ENCODE measurements at places on chromosomes 13 and 19.

- no peak for DNase-seq
These were observed 41.5 kb downstream of the FOXO1 start for GRCh38 chr13:40624986-40625385.

DNA sequence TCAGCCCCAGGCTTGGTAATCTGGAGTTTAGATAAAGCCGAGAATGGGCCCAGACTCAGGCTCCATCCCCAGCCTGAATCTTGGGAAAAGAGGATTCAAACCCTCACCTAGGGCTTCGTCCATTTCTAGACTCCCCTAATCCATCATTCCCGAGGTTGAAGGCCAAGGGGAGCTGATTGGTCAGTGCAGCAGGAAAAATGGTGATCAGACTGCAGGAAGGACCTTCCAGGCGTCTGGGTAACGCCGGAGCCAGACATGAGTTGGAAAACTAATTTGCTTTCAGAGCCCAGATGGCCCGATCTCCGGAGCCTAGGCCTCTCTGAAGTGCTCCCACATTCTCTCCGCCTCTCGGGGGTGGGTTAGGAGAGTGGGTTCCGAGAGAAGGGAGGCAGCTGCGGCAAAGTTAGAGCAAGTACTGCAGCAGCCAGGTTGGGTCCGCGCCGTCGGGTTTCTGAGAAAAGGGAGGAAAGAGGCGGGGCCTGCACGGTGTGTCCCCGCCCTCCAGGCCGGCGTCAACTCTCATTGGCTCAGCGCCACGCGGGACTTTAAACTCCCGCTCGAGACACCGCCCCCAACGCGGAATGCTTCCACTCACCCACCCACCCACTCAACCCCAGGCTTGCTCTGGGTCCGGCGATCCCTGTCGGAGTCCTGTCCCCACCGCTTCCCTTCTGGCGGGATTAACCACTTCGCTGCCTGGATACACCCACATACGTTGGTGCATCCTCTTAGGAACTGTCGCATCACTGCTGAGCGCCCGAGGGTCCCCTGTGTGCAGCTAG is 788 bp upstream of the RTBDN start:
- peak; percentile 60 for DNase-seq

DNA sequence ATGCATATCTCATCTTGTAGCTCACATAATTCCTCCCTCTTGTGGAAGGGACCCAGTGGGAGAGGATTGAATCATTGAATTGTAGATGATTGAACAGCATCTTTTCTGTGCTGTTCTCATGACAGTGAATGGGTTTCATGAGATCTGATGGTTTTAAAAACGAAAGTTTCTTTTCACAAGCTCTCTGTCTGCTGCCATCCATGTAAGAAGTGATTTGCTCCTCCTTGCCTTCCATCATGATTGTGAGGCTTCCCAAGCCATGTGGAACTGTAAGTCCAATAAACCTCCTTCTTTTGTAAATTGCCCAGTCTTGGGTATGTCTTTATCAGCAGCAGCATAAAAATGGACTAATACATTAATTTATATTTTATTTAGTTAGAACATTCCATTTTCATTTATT is 19.6 kb upstream of the ZNF675 start:
- DNase-seq, result no peak

DNA sequence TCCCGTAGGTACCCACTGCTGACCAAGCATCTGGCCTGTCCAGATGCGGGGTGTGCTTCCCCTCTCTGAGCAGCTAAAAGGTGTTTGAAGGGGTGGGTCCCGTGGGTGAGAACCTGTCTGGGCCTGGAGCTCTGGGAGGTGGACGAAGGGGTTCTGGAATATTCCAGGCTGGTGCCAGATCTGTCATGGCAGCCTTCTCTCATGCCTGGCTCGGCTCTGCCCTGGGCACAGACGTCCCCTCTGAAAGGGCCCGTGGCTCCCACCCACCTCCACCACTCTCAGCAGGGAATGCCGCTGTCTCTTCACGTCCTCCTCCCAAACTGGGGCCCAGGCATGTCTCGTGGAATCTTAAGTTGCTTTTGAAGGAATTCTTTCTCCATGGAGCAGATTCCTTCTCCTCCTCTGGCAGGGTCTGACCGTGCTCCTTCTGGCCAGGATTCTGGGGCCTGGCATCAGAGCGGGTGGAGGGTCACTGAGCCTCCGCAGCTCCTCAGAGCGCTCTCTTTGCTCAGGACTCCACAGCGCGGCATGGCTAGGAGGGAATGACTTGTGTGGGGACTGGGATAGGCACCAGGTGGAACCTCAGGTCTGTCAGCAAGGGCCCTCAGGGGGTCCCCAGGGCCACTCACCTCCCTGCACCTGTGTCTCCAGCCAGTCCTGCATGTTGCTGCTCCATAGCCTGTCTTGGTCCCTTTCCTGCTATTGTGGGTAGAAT is 5.9 kb upstream of the MCF2L start:
- DNase-seq, result no peak

- DNase-seq, result no peak
These were observed 435.1 kb downstream of the EFNB2 start for GRCh38 chr13:106100171-106100919.

- DNase-seq, result no peak
These were observed 125.0 kb upstream of the NBEA start for GRCh38 chr13:34816908-34817665.

- no peak for DNase-seq
These were observed 1556.6 kb upstream of the PRR20A start for GRCh38 chr13:55583953-55584593.

GRCh38 chr13:28140433-28141125 is 2.2 kb downstream of the PAN3 start:
- DNase-seq, result no peak

DNA sequence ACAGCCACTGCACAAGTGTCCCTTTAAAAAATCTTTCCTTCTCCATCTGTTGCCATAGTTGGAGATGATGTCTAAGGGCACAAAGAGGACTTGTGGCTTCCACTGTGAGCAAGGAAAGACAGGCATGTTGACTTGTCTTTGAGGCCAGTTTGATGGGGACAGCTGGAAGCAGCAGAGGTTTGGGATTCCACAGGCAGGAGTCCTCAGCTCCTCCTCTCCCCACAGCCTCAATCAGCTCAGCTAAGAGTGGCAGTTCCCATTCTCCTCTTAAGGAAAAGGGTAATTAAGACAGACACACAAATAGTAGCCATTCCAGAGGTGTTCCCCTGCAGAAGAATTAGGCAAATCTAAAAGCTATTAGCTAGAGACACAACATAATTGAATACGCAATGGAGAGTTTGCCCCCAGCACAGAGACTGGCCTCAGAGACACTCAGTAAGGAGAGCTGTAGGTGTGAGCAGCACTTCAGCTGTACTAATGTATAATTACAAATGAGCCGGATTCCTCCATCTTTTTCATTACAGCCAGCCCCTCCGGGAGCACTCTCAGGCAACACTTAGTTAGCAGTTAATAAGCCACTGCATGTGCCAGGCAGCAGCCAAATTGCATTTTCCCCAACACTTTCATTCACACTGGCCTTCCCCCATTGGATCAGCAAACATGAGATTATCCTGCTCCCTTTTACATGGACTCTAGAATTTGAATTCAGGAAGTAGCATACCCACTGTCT is 434.0 kb downstream of the FOXO1 start:
- DNase-seq, result no peak

GRCh38 chr19:13163609-13164342 is 13.6 kb downstream of the IER2 start:
- no peak for DNase-seq

GRCh38 chr13:40680659-40681323 is 14.3 kb upstream of the FOXO1 start:
- DNase-seq, result no peak

- no peak for DNase-seq
These were observed 8.4 kb upstream of the C13orf46 start for GRCh38 chr13:113982296-113982661.

- DNase-seq, result no peak
These were observed 45.9 kb downstream of the COMP start for GRCh38 chr19:18745012-18745735.

DNA sequence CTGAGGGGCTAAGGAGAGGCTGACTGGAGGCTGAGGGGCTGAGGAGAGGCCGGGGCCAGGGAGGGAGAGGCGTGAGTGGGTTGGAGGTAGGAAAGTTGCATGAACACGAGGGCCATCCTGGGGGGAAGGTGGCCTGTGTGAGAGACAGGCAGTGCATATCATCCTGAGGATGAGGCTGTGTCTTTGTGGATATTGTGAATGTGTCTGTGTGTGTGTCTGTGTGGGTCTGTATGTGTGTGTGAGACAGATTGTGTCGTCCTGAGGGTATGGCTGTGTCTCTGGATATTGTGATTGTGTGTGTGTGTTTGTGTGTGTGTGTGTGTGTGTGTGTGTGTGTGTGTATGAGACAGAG is 422 bp downstream of the ZNF71 start:
- no peak for DNase-seq

GRCh38 chr19:18202778-18203407 is 949 bp downstream of the RAB3A start:
- DNase-seq, result peak; percentile 46

GRCh38 chr19:9981406-9982260 is 28.7 kb downstream of the COL5A3 start:
- DNase-seq, result no peak

GRCh38 chr13:108214441-108215271 is 680 bp downstream of the LIG4 start:
- DNase-seq, result peak; percentile 8

DNA sequence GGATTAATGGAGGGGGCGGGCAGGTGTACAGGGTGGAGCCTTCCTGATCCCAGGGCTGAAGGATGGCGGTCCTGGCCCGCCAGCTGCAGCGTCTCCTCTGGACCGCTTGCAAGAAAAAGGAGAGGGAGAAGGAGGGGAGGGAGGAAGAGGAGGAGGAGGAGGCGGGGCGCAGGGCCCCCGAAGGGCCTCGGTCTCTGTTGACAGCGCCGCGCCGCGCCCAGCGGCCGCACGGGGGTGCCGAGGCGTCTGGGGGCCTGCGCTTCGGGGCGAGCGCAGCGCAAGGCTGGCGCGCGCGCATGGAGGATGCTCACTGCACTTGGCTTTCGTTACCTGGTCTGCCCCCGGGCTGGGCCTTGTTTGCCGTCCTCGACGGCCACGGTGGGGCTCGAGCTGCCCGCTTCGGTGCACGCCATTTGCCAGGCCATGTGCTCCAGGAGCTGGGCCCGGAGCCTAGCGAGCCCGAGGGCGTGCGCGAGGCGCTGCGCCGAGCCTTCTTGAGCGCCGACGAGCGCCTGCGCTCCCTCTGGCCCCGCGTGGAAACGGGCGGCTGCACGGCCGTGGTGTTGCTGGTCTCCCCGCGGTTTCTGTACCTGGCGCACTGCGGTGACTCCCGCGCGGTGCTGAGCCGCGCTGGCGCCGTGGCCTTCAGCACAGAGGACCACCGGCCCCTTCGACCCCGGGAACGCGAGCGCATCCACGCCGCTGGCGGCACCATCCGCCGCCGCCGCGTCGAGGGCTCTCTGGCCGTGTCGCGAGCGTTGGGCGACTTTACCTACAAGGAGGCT is at the start of gene PPM1N:
TSS of gene PPM1N (plus strand) at position 33 of the 785 bp plus-strand sequence. CDS start at position 63, 30 bp downstream.
- peak; percentile 58 for DNase-seq

GRCh38 chr19:52943134-52943883 is 19.4 kb downstream of the ZNF816 start:
- DNase-seq, result no peak

DNA sequence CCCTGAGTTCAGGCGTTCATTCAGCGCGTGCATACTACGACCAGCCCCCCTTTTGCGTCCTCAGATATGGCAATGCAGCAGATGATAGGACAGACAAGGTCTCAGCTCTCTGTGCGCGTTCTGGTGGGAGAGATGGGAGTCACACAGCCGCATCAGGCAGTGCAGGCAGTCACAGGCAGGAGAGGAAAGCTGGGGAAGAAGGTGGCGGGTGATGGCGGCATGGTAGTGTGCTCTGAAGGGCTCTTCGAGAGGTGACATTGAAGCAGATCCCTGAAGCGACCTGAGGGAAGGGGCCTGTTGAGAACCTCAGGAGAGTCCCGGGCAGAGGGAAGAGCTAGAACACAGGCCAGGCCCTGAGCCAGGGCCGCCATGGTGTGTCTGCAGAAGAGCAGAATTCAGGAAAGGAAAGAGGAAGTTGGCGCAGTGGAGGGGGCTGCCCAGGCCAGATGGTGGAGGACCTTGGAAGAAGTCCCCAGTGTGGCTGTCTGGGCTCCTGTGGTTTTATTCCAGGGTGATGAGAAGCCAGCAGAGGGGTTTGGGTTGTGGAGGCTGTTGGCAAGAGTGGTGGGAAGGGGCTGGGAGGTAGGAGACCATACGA is 3.5 kb downstream of the USF2 start:
- no peak for DNase-seq

- DNase-seq, result no peak
These were observed 35.8 kb upstream of the XPO4 start for GRCh38 chr13:20938302-20938701.

DNA sequence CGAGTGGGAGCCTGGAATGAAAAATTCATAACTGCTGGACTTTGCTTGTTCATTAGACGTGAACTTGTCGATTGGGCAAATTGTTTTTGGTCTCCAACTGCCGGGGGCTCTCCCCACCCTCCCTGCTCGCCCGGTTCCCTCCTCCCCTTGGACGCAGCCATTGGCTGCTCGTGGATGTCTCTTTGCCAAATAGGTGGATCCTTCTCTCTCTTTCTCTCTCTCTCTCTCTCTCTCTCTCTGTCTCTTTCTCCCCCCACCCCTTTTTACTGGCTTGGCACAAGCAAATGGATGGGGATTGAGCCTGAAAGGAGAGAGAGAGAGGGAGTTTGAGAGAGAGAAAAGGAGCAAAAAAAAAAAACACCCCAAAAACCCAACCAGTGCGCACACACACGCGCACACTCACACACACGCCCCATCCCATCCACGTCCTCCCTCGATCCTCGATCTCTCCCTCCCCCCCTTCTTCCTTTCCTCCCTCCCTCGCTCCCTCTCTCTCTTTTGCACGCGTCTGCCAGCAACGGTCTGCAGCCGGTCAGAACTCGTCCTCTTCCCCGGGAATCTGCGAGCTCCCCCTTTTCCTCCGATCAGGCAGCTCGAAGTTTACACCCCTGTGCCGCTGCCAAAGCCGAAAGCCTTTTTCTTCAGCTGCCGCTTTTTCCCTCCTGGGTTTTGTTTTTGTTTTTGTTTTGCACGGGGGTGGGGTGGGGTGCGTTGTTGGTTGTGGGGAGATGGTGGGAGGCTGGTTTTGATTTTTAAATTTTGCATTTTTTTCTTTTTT is 27.8 kb downstream of the NFIX start:
- no peak for DNase-seq

GRCh38 chr19:30325676-30326392 is 46.4 kb upstream of the ZNF536 start:
- no peak for DNase-seq

- no peak for DNase-seq
These were observed 728 bp upstream of the DENND1C start for GRCh38 chr19:6482343-6482686.

GRCh38 chr19:39200803-39201115 is 3.3 kb downstream of the SYCN start:
- DNase-seq, result no peak

DNA sequence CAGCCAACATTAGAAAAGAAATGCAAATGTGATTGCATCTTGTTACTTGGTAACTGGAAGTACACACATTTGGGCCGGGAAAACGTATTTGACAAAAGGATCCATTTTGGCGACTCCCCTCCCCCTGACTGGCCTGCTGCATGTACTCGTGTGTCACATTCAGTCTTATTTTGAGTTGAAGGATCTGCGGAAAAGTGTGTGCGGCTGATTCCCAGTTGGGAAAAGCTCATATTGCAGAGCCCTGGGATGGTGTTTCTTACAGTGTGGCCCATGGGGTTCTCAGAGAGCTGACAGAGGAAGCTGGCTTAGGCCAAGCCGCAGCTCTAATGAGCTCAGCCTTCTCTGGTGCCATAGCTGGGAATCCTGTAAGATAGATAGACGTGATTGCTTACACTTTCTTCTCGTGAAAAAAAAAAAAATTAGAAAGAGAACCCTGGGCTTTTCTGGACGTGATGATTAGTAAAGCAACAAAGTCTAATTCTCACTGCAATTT is 170.3 kb upstream of the ARGLU1 start:
- no peak for DNase-seq

Data from CD4-positive, alpha-beta T cell (primary cell).